ENCODE measurements at places on chromosomes 4 and X.
A peak's percentile ranks its signal among the peaks of the same experiment; 100 is the strongest.

GRCh38 chr4:94413085-94413840 lies 38.5 kb upstream of the PDLIM5 start:
- no peak for DNase-seq

DNA sequence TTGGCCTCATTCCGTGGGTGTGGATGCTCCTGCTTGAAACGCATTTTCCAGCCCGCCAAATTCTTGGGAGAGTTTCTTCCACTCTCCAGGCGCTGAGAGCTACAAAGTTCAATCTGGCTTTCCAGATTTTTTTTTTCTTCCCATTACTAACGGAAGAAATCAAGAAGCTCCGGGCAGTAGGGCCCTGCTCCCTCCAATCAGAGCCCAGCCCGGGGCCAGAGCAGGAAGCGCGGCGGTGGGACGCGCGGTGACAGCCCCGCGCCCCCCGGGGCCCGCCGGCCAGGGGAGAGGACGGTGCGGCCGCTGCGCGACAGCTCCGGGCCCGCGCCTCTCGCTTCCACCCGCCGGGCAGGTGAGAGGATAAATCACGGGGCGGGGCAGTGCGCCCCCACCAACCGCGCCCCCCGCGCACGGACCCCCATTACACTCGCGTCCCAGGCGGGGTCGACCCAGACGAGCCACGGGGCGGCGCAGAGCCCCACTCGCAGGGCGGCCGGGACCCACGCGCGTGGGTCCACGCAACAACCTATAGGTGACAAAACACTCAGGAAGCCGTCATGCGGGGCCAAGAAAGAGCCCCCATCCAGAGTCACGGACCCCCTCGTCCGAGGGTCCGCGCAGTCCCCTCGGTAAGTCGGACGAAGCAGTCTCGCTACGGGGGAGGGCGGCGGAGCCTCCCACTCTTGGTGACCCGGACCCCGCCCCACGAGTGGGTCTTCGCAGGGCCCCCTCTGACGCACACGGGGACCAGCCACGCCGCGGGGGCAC lies 868 bp downstream of the AFAP1 start:
- DNase-seq: no peak

DNA sequence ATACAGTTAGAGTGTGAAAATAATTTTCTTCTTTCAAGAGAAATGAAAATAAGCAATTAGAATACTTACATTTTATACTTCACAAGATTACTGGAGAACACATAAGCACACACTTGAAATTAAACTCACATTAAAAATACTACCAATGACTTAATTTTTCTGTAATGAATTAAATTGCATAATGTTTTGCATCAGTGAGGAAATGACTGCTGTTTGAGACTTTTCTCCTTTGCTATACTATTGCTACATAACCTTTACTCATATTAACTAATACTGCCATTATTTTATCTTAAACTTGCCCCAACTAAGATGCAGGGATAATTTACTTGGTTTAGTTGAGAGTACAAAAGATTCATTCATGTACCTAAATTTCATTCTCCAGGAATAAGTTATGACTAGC lies 590.9 kb downstream of the ARAP2 start:
- DNase-seq: no peak

GRCh38 chr4:158714937-158715336 lies 8.3 kb downstream of the PPID start:
- no peak for DNase-seq

GRCh38 chr4:56995525-56995924 lies 16.8 kb downstream of the POLR2B start:
- no peak for DNase-seq

- DNase-seq: no peak
These were observed 4.3 kb downstream of the CXCL9 start for GRCh38 chr4:76003035-76003434.

DNA sequence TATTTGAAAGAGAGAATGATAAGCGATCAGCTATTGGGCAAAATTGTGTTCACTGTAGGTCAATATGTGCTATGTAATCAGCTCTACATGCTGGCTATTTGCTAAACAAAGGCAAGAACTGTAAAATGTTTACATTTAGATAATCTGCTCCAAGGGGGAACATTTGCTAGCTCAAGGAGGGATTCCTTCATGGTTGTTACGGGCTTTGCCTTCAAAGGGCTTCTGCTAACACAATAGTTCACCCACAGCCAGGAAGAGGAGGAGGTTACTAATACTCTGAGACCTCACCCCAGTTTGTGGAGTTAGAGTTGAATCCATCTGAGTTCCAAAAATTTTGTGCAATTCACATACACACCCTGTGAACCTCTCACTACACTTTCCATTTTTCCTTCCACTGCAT lies 107.6 kb upstream of the BMP3 start:
- DNase-seq: no peak

- DNase-seq: no peak
These were observed 29.2 kb downstream of the NSG1 start for GRCh38 chr4:4415806-4416805.

- no peak for DNase-seq
These were observed 28.8 kb downstream of the AMELX start for GRCh38 chrX:11321986-11322385.

DNA sequence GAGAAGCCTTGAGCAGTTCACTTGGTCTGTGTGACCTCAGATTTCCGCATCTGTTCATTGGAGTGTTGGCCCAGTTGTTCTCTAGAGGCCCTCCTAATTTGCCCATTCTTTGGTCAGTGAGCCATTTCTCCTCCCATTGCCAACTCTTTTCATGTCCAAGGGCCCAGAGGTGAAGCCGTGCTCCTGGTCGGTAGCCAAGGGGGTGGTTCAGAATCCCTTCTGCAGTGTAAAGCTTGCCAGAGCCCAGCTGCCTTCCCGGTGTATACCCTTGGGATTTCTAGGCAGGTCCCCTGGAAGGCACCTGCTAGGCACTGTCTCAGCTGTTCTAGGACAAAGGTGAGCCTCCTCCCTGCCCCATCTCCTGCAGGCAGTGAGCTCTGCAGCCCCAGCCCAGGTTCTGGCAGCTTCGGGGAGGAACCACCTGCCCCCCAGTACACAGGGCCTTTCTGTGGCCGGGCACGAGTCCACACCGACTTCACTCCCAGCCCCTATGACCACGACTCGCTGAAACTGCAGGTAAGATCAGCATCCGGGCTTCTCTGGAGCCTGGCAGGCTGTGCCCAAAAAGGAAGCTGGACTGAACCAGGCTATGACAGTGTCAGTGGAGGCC lies 12.3 kb downstream of the SASH3 start:
- no peak for DNase-seq

- DNase-seq: no peak
These were observed 30.8 kb upstream of the GPR78 start for GRCh38 chr4:8549352-8549931.

DNA sequence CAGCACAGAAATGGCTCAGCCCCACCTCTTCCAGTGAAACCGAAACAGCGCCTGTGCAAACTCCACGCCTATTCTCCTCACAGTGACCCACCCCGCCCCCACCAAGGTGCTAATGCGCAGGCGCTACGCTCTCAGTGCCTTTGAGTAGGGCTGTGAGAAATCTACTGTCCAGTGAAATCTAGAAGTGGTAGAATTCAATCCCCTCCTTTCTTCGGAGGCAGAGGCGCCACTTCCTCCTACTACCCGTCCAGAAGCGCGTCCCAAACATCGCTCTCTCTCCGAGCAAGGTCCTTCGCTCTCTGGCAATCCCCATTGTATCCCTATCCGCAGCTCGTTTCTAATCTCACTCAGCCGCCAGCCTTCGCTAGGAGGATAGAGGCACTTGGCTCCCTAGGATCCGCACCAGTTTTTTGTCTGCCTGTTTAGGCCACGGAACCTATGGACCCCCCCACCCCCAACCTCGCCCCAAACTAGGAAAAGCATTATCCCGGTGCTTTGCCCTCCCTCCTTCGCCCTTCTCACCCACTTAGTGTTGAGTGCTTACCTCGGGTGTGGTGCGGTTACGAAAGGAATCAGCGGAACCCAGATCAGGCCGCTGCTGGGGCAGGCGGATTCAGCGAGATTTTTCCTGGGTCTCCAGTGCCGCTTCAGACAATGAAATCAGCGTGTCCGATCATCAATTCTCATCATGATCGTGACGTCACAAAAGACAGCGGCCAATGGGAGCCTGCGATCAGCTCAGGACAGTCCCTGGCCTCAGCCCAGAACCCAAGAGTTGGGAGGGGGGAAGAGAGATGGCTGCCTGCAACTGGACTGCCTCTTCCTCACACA lies at the start of gene HDX:
TSS of gene HDX (minus strand) at position 656 of the 831 bp plus-strand sequence. CDS start 27,056 bp downstream, outside the sequence.
- DNase-seq: peak; percentile 72

GRCh38 chrX:150844016-150844415 lies 54.5 kb downstream of the CD99L2 start:
- no peak for DNase-seq

- no peak for DNase-seq
These were observed 11.9 kb downstream of the CA5B start for GRCh38 chrX:15749642-15750610.
